Stimulated activated CD4-positive, alpha-beta T cell treated with anti-CD3 and anti-CD28 coated beads, Interleukin-15, amount 100 ng/mL, for 1 hour (primary cell): ENCODE measurements at places on chromosomes 12 and 14.

DNA sequence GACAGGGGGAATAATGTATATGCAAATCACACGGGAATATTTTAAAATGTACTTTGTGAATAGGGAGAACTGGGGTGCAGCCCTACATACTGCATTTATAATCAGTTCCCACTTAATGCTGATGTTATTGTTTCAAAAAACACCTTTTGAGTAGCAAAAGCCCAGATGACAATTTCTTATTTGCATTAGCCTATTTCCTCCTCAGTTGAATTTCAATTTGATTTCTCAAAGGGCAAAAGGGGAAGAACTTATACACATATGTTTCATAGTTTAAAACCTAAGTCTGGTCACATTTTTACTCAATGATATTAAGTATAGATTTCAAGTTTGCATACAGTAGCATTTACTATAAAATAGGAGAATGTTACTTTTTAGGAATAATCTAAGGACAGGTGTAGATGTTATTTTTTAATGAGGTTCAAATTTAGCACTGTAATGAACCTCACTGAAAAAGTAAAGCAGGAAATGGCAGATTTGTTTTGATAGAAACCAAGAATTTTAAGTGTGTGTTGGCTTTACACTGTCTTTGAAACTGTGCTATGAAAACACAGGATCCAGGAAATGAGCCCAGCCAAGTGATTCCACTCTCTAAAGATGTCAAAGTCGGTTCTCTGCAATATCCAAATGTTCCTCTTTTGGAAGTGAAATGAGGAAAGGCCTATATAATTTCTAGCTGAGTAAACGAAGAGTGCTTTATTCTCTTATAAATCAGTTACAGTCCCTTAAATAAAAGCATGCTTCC, 367.4 kb downstream of the BTG1 start:
- no peak for DNase-seq

DNA sequence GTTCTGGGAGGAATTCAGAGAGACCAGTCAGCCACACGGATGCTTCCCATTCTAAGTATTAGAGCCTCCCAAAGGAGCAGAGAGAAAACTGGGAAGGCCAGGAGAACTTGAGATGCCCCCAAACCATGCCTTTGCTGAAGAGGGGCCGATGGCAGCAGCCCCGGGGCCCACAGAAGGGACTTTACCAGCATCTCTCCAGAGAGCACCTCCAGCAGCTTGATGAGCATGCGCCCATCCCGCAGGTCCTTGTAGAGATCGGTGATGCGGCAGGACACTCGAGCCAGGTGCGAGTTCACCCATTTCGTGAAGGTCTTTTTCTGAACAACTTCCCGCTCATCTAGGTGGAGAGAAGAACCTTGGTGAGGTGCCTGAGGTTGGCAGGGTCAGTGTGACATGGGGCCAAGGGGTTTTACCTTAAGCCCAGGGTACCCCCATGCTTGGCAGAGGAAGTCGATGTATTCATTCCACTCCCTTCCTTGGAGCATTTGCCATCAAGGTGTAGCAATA, 74.9 kb downstream of the SPTB start:
- no peak for DNase-seq

DNA sequence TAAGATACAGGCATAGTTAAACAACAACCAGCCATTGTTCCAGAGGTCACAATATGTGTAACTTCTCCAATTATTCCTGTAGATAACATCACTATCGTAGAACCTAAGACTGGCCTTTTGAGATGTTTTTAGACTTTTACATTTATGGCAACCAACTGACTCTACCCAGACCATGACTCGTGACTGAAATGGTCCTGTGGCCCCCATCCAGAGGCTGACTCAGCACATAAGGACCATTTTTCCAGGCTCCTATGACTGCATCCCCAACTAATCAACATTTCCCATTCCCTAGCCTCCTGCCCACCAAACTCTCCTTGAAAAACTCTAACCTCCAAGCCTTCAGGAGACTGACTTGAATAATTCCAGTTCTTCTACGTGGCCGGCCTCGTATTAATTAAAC, 52.6 kb upstream of the NID2 start:
- no peak for DNase-seq

GRCh38 chr14:92704036-92704804, 44.2 kb downstream of the LGMN start:
- DNase-seq: no peak

DNA sequence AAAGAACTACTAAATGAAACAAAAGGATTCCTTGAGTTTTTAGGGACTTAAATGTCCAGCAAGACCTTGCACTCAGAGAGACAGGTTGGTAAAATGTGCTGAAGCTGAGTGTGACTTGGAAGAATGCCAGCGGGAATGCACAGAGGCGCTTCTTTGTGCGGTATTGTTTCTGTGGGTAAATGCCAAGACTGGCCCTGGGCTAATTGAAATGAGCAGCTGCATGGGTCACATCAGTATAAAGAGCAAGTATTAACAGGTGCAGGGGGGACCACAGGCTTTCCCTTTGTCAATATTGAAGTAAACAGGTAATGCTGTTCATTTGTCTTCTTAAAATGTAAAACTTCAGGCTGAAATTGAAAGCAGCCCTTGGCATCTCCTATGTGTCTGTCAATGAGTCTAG, 74.3 kb downstream of the LMO3 start:
- DNase-seq: no peak

DNA sequence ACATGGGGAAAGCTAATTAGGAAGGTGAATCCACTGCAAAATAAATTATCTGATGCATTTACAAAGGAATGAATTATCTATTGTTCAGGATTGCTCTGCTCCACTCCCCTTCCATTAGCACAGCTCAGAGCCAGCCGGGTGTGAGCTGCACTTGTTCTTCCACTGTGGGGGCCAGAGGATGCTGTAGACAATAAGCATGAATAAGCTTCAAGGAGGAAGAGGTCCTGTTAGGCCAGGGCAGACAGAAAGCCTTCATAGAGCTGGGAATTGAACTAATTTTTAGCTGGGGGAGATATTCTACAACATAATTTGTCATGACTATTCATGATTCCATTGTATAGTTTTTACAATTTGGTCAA, 137.6 kb upstream of the MAX start:
- no peak for DNase-seq

- no peak for DNase-seq
Measured at GRCh38 chr14:68458840-68459469, 333.9 kb downstream of the ZFP36L1 start.

- DNase-seq: no peak
Measured at GRCh38 chr12:43882578-43883178, 46.8 kb downstream of the TMEM117 start.

GRCh38 chr14:94341656-94342333, 18.7 kb upstream of the SERPINA6 start:
- no peak for DNase-seq

- peak; percentile 61 for DNase-seq
Measured at GRCh38 chr14:54902521-54903420, at the start of gene GCH1. TSS of gene GCH1 (minus strand) at chr14:54902826. CDS start at chr14:54902663, 163 bp downstream.

GRCh38 chr12:50387487-50387886, 8.9 kb downstream of the FAM186A start:
- DNase-seq: no peak
